Posterior cingulate gyrus (tissue), 11 donors: ENCODE measurements at places on chromosomes 2 and 18.

GRCh38 chr18:76410660-76411417, 84.2 kb downstream of the ZNF516 start:
- no peak for DNase-seq

GRCh38 chr2:237530472-237531433, 35.6 kb upstream of the PRLH start:
- no peak for DNase-seq

- no peak for DNase-seq
Observed at GRCh38 chr2:46188041-46188716, 109.0 kb upstream of the EPAS1 start.

DNA sequence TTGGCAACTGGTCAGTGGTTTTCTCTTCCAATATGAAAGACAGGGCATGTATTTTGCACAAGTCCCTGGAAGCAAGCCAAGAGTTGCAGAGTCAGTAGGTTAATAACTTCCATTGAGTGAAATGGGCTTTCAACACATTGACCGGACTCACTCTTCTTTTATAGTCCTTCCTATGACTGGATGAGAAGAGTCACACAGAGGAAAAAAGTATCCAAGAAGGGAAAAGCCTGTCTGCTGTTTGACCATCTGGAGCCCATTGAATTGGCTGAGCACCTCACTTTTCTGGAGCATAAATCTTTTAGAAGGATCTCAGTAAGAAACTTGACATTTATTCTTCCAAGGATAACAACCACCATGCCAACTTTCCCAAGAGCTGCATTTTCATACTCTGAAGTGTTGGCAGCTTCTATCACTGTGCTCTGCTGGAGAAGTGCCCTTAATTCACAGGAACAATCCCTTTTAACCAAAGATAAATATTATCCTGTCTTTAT, 45.4 kb downstream of the RASGRP3 start:
- no peak for DNase-seq

DNA sequence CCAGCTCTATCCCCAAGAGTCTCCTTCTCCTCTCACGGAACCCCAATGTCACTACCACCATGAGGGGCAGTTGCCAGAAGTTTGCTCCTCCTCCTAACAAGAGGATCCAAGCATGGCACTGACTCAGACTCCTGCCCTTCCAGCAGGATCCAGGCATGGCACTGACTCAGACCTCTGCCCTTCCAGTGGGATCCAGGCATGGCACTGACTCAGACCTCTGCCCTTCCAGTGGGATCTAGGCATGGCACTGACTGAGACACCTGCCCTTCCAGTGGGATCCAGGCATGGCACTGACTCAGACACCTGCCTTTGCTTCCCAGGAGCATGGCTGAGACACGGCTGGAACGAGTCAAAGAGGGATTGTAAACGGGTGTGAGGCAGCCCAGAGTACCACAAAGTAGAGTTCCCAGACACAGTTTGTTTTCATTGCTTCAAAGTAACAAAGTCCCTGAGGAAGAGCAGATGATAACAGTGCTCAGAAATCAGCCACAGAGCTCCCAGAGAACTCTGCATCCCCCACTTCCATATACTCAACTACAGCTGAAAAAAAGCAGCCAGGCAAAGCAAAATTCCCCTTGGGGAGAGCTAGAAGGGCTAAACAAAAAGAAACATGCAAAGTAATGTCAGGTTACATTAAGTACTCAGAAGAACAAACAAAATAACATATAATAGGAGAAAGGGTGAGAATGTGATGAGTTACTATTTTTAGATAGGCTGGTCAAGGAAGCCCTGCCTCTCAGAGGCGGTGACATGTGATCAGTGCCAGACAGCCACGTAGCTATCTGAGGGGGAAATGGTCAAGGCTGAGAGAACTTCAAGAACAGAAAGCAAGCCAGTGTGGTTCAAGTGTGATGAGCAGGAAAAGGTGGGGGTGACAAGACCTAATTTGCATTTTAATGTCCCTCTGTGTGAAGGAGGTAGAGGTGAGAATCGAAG, 3.0 kb downstream of the BUB1 start:
- DNase-seq, result no peak

DNA sequence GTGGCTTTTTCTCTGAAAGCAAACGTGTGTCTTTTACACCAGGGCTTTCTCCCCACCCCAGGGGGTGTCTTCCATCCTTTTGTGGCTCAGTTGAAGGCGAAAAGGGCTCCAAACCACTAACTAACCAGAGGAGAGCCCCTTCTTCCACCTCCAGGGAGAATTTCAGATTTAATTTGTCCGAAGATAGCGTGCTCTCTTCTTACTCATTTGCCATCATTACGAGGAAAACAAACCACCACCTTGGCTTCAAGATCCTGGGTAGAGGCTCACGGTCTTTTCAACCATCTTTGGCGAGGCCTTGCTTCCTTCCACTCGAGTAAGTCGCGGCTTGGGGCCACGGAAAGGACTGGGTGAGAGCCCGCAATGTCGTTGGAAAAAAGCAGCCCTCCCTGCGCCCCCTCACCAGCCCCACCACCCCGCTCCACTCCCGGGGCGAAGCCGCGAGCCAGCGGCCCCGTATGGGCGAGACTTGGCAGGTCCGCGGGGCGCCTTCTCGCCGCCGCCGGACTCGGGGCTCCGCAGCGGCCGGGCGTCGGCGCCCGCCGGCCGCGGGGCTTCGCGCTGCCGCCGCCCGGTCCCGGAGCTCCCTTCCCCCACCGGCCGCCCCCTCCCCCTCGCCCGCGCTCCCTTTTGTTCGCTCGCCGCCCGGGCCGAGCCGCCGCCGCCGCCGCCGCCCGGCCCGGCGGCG, 1.7 kb upstream of the ZNF532 start:
- no peak for DNase-seq

- no peak for DNase-seq
Observed at GRCh38 chr2:3460831-3461800, 58.2 kb downstream of the ADI1 start.
